NCI-H1105 treated with DMSO at 0.1 percent for 48 hours (cell line): ENCODE measurements at places on chromosomes 3 and 15.

- DNase-seq = peak; percentile 79
Observed at GRCh38 chr3:194404365-194405140, 5.5 kb upstream of the GP5 start.

DNA sequence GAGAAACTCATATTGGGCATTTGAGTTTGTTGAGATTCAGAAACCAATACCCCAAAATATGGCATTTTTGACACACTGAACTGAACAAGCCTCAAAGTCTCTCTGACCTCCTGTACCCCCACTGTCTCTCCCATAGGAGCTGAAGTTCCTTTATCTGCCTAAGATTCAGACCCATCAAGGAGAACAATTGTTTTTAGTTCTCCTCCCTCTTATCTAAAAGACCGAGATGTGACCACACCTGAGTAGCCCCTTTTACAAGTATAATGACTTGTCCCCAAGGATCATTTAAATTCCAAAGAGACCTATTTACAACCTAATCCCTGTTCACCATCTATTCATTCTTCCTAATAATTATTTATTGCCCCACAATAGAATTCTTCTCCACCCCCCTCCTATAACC lies 122.1 kb upstream of the PLAAT1 start:
- DNase-seq = no peak

DNA sequence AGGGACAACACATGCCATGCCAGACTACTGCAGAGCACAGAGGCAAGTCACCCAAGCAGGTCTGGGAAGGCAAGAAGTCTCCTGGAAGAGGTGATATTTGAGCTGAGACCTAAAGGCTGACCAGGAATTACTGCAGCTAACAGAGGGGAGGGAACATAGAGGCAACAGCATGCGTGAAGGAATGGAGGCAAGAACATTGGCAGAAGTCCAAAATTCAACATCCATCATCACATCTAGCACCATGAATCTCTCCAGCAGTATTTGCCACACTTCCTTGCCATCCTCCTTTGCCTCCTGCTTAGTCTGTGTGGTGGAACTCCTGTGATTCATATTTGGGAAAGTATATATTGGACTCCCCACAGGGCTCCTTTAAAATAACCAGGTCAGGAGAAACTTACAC lies 870 bp upstream of the TSEN2 start:
- peak; percentile 35 for DNase-seq

DNA sequence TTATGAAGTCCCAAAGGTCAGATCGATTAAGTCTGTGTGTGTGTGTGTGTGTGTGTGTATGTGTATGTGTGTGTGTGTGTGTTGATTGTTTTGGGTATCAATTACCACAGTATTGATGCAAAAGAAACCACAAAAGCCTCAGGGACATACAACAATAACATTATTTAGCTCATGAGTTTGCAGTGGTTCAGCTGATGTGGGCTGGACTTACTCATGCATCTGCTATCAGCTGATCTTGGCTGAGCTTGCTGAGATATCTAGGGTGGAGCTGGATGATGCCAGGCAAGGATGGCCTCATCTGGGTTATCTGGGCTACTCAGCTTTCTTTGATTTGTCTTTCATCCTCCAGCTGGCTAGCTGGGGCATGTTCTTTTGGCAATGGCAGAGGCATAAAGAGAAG lies 82.4 kb upstream of the PRR23C start:
- no peak for DNase-seq

DNA sequence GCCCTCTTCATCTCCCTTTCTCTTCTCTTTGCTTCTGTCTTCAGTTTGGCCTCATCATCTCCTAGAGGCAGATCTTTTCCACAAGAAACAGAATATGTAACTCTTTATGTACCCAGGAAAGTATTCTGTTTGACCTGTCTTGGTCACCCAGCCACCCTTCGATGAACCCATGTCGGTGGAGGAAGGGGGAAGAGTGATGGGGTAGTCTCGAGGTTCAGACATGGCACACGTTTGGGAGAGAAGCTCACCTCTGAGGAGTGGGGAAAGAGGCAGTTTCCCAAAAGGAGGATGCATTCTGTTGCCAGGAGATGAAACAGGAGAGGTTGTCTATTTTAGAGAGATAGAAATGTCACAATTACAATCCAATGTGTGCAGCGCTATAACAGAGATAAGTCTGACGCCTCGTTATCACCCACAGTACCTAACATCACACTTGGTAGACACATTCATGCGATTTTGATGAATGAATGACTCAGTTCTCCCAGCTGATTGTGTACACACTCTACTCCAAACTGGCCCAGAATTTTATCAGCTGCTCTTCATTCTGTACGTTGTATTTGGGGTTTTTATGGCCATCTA lies 722 bp upstream of the CCDC50 start:
- DNase-seq = no peak

- no peak for DNase-seq
Observed at GRCh38 chr15:57943171-57943570, 122.3 kb downstream of the ALDH1A2 start.

DNA sequence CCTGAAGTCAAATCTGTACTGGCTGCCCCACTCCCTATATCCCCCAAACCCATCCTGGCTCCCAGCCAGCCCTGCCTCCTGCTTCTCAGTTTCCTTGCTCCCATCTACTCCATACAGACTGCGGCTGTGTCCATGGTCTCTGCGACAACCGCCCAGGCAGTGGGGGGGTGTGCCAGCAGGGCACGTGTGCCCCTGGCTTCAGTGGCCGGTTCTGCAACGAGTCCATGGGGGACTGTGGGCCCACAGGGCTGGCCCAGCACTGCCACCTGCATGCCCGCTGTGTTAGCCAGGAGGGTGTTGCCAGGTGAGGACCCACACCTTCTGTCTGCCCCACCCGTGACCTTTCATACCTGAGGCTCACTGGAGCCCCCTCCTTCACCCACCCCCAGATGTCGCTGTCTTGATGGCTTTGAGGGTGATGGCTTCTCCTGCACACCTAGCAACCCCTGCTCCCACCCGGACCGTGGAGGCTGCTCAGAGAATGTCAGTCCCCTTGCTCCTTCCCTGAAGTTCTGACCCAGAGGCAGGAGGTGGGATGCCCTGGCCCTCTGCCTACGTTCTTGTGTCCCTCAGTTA lies 14.7 kb downstream of the STAB1 start:
- no peak for DNase-seq

DNA sequence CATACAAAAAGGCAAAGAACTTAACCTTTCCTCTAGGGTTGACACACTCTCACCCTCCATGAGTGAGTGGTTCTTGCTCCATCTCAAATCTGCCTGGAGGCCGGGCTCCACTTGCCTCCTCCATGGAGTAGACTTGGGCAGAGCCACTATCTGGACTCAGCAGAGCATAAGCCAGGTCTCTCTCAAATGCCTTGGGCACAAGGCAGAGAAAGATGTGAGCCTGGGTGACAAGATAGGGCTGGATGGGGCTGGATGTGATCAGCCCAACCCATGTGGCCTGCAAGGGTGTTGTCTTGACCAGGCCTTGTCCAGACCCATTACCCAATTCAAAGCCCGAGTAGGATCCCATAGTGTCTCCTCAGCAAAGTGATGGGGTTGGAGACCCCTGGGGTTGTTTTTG lies 4.2 kb upstream of the RPL29 start:
- DNase-seq = no peak

DNA sequence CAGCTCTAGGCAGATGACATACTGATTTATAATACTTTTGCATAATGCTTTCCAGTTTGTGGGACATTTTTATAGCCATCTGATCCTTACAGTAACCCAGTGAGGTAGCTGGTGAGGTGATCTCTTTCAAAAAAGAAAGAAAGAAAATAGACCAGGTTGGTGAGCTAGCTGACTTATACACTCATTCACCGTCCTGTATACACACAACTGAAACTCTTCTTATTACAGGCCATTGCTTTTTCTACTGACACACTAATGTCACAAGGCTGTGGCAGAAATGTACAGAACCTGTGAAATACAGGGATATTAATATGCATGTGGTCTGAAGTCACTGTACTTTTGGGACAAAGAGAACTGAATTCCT lies 150.2 kb upstream of the BHLHE40 start:
- no peak for DNase-seq
